Nucleus accumbens (tissue), 56 donors: ENCODE measurements at places on chromosomes 2 and 18.
A peak's percentile ranks its signal among the peaks of the same experiment; 100 is the strongest.

DNA sequence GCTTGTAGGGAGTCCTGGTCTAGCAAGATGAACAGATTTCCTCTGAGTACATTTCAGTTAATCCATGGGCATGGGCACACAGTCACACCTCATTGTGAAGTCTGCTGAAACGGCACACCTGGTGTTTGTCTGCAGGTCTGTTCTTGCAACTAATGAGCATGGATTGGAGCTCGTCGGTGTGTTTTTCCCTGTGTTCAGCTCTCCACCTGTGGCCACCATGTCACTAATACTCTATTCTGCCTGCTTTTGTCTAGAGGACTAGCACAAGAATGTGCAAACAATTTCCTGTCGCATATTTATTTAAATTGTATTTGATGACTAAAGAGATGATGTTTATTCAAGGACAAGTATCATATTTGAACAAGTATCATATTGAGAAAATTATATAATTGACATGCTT lies 24.5 kb upstream of the PPP4R1 start:
- no peak for DNase-seq

DNA sequence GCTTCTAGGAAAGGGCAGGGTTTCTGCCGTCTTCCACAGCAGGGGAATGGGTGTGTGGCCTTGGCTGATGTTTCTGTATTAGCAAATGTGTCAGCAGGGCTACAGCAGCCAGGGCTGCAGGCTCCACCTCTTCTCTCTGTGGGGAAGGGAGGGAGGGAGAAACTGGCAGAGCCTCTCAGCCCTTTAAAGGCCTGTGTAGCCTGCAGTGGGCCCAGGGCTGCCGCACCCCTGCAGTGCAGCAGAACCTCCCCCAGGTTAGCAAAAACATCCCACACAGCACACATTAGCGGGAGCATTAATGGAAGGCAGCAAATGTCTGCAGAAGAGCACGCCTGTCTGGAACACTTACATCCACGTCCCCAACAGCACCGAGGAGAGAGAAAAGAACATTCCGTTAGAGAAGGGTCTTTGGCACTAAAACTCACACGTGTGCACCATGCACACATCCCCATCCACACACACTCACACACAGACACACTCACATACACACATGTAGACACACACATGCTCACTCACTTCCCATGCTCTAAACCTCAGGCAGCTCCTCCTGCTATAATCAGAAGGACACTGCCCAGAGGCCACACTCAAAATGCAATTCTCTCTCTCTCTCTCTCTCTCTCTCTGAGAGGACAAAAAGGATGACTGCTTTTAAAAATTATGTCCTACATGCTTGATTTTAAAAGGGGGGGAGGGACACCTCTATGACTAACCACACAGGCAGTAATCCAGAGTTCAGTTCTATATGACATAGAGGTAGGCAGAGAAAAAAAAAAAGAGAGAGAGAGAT lies 24.1 kb downstream of the MRPL35 start:
- DNase-seq: peak; percentile 51

DNA sequence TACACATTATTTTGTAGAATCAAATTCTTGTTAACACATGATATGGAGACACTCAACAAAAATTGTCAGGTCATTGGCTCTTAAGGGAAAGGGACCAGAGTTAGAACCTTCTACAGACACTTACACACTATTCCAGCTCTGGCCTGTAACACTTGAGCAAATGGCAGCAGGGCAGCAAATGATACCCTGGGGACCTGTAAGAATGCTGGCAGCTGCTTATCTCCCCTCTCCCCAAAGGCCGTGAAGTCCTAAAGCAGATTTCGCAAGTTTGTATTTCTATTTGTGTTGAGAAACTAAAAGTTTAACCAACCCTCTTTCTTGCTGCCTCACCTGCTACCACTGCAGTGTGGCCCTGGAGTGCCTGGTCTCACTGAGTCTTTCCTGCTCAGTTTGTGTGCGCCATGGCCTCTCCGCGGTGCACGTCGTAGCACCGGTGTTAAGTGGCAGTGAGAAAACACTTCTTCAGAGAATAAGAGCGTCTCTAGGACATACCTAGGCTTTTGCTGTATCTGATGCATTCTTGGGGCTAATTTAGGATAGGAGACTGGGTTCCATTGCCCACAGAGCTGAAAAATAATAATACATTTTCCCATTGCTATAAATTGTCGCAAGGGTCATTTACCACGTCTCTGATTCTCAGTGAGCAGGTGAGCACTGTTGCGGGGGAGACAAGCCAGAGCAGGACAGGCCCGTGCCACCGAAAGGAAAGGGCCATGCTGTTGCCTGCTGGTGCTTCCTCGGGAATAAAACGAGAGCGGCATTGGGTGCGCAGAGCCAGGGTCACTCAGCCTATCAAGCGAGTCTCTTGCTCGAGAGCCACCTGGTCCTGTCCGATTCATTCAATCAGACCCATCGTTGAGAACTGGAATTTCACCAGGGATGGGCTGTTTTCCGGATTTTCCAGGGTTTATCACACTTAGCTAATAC lies 204.9 kb downstream of the PTGR3 start:
- DNase-seq: no peak

DNA sequence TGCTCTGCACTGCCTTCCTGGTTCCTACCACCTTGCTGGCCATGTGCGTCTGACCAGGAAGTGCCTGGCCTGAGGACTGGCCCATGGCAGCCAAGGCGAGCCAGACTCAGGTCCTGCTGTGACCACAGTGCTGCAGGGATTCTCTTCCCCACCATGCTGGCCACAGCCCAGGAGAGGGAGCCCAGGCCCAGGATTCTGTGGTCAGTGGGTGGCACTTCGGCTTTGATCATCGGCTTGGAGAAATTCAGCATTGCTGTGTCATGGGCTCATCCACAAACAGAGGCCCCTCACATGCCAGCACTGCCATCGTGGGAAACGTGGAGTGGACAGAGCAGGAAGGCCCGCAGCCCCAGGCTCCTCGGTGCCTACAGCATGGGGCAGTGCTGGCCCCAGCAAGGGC lies 211.6 kb downstream of the SEPTIN10 start:
- DNase-seq: no peak

DNA sequence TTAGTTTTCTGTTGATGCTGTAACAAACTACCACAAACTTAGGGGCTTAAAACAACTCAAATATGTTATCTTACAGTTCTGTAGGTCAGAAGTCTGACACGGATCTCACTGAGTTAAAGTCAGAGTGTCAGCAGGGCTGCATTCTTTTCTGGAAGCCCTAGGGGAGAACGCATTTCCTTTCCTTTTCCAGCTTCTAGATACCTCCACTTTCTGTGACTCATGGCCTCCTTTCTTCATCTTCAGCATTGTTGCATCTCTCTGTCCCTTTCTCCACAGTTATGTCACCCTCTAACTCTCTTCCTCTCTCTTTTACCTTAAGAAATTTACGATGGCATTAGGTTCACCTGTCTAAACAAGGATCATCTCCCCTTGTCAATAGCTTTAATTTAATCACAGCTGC lies 13.3 kb upstream of the PPP4R1 start:
- no peak for DNase-seq

GRCh38 chr2:86825693-86826381 lies 35.1 kb upstream of the CD8A start:
- no peak for DNase-seq

DNA sequence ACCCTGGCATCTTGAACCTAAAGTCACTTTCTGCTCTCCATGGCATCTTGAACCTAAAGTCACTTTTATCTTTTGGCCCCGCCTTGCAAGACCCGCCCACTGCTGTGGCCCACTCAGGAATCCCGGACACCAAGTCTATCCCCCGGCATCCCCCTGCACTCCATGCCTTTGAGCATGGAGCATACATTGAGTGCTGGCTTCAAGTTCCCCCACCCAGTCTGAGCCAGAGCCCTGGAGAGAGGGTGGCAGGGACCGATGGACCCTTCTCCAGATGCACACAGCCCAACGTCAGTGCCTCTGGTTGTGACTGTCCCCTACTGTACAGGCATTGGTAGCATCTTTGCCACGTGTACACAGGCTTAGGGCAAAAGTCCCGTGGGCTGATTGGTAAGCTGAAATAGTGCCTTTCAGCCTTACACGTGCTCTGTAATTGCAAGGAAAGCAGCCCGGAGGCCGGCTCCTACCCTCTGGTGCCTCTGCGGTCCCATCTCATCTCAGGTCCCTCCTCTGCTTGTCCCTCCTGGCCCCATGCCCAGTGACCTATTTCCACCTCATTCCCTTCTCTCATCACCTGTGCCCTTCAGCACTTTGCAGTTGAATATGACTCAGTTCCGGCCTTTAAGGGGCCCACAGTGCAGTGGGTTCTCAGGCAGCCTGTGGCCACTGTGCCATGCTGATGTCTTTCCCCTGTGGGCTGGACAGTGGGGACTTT lies 154.0 kb downstream of the INHBB start:
- no peak for DNase-seq

GRCh38 chr2:70887550-70888246 lies 48.0 kb upstream of the ATP6V1B1 start:
- DNase-seq: no peak

DNA sequence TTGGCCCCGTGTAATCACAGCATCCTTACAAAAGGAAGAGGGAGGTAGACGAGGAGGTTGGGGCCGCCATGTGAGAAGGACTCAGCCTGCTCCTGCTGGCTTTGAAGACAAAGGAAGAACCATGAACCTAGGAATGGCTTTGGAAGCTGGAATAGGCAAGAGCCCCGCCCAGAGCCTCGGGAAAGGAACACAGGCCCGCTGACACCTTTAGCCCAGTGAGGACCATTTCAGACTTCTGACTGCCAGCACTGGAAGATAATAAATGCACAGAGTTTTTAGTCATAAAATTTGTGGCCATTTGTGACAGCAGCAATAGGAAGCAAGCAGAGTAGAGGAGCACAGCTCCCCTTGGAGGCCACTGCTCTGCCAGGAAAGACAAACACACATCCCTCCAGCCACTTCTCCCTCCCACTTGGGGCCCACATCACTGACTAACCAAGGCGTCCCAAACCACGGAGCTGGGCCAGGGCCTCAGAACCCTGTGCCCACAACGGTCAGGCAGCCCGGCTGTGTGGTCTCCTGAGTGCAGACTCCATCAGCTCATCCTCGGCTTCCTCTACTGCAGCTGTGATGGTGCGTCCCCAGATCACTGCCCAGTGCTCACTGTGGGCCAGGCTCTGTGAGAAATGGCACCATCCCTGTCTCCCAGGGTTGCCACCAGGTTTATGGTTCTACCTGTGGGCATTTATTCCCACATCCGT lies 39.7 kb downstream of the TFCP2L1 start:
- no peak for DNase-seq

DNA sequence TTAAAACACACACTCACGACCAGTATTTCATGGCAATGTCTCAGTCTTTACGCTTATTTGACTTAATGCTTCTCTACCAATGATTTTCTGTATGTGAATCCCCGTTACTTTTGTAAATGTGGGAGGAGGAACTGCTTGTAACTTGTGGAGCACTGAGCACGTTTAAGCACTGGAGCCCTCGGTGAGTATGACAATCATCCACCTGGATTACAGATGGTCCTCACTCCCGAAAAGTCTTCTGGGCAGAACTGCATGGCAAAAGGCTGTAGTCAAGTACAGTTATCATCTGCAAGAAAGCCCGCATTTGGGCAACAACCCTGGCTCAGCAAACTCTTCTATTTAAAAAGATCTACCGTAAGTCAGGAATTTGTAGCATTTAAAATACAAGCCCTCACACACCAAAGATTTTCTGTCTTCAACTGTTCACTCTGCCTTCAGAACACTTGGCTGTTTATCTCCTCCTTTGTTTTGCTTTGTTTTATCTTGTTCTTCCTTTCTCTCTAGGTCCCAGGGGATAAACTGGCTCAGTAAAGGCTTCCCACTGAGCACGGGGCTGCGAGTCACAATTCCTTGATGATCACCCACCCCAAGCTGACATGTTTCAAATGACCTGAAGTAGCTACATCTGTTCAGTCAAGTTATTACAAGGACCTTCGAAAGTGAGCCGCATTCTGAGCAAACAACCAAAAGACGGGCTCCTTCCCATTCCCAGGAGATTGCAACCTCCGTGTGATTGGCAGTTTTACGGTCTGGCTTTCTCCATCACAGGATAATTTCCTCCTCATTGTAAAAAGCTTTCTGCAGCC lies 102.2 kb downstream of the DLGAP1 start:
- DNase-seq: no peak

DNA sequence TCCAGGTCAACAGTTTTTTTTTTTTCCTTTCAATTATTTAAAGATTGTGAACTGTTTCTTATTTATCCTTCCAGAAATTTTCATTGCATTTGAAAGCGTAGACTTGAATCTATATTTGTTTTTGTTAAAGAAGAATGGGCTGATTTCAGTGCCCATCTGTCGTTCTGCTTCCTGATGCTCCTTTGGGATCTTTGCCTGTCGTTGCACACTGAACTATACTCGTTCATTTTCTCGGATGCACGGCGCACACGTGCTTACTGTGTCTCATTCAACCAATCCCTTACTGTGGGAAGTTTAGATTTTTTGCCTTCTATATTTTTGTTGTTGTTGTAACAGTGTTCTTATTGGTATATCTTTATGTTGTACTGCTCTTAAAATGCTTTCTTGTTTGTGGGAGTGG lies 149.7 kb downstream of the VAPA start:
- no peak for DNase-seq

- no peak for DNase-seq
Measured at GRCh38 chr2:2846332-2847208, 515.5 kb upstream of the MYT1L start.

DNA sequence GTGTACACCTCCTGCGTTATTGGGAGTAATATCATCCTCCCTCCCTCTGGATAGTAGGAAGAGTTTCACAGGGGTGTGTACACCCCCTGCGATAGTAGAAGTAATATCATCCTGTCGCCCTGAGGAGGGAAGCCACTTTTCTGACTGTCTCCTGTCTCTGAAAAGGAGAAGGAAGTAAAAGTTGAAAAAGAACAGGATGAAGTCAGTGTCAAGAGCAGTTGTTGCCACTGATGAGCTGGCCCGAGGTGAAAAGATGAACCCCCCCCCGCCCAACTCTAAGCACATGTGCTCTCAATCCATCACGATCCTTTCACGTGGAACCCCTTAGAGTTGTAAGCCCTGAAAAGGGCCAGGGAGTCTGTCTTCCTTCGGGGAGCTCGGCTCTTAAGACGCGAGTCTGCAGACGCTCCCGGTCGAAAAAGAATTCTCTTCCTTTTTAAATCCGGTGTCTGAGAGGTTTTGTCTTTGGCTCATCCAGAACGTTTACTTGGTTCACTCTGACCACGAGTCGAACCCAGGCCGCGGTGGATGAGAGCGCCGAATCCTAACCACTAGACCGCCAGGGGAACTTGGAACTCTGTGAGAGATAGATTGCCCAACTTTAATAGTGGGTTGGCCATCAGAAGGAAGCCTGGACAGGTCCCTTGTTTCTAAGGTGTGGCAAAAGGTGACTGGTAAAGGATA lies 22.4 kb upstream of the NAGK start:
- no peak for DNase-seq
